ENCODE measurements at places on chromosomes 1 and 21.

DNA sequence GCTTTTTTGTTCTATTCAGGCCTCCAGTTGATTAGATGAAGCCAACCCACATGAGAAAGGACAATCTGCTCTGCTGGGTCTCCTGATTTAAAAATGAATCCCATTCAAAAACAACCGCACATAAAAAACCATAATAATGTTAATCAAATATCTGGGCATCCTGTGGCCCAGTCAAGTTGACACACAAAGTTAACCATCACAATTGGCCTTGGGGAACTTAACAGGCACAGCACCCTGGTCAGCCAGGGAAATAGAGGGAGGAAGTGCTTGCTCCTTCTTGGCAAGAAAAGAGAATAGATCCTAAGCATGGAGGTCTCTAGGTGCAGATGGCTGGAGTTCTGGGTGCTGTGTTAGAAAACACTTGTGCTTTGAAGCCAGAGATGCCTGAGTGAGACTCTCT is 109.6 kb upstream of the OLIG2 start:
- no peak for DNase-seq

- DNase-seq = no peak
These were observed 21.3 kb downstream of the BACH1 start for GRCh38 chr21:29320031-29320430.

GRCh38 chr1:10161541-10162290 is 48.7 kb upstream of the KIF1B start:
- no peak for DNase-seq

DNA sequence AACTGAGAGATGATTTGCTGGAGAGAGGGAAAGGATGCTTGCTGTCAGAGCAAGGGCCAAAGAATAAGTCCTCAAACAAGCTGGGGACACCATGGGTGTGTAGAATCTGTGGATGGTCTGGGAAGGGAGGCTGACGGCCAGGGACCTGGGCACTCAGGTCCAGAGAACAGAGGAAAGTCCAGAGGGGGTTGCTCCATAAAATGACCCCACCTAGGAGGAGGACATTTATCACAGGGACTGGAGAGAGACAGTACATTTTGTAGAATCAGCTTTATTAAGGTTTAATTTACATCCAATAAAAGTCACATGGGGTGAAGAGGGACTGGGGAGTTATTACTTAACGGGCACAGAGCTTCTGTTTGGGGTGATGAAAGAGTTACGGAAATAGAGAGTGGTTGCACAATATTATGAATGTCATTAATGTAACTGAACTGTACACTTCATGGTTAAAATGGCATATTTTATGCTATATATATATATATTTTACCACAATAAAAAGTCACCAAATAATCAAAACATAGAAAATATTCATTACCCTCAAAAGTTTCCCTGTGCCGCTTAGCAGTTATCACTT is 73.0 kb upstream of the ABCD3 start:
- no peak for DNase-seq

- DNase-seq = no peak
These were observed 15.7 kb downstream of the PTPN22 start for GRCh38 chr1:113855630-113856400.

DNA sequence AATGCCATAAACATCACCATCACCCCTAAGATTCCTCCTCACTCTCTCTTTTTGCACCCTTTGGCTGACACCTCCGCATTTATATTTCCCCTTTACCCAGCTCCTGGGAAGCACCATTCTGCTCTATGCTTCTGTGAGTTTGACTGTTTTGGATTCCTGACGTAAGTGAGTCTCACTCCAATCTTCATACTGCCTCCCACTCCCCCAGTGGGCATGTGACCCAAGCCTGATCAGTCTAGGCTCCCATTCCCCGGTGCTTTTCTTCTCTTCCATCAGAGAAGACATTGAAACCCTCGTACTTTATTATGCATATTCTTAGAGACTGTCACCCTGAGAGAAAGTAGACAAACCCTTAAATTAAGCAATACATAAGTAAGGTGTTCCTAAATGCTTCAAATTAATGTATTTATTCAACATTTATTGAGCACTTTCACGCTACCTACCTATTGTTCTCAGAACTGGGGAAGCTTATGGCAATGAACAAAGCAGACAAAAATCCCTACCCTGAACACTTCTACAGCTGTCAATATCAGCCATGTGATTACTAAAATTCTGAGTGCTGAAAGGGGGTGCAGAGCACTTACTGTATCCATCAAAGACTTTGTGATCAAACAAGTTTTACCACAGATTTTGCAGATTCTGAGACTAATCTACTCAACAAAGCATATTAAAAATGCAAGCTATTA is 43.4 kb upstream of the DIPK1A start:
- DNase-seq = no peak

- no peak for DNase-seq
These were observed 32.9 kb upstream of the TTLL7 start for GRCh38 chr1:84031802-84032327.

Data from fibroblast of the conjunctiva (primary cell).